Esophagus squamous epithelium (tissue), 5 donors: ENCODE measurements at places on chromosomes 3 and 15. TPM values are rescaled to one million over a fixed set of nuclear protein-coding genes. Genes with fewer than 3 reads are reported as not detected.

DNA sequence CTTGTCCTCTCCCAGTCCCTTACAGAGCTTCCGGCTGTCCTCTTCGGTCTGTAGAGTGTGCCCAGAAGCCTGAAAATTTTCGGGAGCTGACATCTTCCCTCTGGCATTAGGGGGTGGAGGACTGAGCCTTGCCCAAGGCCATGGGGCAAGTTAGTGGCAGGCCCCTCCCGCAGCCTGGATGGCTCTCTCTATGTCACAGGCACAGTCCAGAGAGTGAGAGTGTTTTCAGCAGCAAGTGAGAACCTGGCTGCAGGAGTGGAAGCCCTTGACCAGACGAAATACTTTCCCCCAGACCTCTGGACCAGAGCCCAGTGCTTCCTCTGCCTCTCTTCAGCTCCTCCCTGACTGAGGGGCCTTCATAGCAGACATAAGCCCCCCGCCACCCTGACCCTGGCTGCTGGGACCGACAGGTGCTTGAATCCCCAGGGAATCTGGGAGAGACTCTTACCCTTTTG is 50.5 kb upstream of the SEC22A start:
- DNase-seq, result no peak

DNA sequence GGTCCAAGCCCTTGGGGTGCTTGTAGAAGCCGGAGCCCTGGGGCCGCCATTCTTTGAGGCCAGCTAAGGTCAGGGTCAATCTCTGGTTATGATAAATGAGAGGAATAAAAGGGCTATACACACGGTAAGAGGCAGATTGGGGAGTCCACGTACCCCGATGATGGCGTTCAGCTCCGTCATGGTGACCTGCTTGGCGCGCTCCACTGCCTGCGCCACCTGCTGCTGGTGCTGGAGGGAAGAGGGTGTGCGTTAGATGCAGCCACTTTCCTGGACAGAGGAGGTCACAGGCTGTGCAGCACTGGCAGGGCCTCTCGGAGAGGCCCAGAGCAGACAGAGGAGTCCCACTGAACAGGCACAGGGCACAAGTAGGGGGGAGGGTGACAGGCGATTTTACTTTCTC is 23.3 kb downstream of the TLE3 start:
- no peak for DNase-seq

- no peak for DNase-seq
Measured at GRCh38 chr3:71453822-71454511, 129.6 kb downstream of the FOXP1 start.

Gene ZNF620
- 1.3 TPM for total RNA-seq
